ENCODE measurements at places on chromosomes 1 and 21.
A peak's percentile ranks its signal among the peaks of the same experiment; 100 is the strongest.

DNA sequence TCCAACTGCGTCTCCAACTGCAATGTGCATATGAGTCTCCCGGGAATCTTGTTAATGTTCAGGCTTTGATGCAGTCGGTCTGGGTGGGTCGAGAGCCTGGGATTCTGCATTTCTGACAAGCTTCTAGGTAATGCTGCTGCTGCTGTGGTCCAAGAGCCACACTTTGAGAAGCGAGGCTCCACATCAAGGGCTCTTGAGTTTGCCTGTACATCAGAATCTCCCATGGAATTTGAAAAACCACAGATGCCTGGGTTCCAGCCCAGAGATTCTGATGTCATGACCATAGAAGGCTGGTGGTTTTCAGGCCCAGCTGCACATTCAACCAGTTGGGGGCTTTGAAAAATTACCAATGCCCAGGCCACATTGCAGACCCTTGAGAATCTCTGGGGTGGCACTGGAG, 93.9 kb upstream of the TARDBP start:
- no peak for DNase-seq

- no peak for DNase-seq
Observed at GRCh38 chr1:196774175-196774574, 465 bp upstream of the CFHR3 start.

GRCh38 chr1:230087028-230087716, 20.1 kb downstream of the GALNT2 start:
- DNase-seq: no peak

DNA sequence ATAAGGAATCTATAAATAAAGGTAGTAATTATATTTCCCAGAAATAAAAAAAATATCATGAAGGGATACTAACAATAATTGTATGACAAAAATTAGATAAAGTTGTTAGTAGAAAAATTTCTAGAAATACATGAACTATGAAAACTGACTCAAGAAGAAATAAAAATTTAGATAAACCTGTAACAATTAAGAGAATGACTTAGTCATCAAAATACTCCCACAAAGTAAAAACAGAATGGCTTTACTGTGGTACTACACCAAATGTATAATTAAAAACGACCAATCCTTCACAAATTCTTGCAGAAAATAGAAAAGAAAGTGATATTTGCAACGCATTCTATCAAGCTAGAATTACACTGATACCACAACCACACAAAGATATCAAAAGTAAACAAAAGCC, 176.2 kb upstream of the ETV3 start:
- DNase-seq: no peak

GRCh38 chr1:63108206-63108605, 214.2 kb upstream of the FOXD3 start:
- DNase-seq: no peak

- DNase-seq: no peak
Observed at GRCh38 chr1:229689904-229690303, 63.9 kb downstream of the URB2 start.

DNA sequence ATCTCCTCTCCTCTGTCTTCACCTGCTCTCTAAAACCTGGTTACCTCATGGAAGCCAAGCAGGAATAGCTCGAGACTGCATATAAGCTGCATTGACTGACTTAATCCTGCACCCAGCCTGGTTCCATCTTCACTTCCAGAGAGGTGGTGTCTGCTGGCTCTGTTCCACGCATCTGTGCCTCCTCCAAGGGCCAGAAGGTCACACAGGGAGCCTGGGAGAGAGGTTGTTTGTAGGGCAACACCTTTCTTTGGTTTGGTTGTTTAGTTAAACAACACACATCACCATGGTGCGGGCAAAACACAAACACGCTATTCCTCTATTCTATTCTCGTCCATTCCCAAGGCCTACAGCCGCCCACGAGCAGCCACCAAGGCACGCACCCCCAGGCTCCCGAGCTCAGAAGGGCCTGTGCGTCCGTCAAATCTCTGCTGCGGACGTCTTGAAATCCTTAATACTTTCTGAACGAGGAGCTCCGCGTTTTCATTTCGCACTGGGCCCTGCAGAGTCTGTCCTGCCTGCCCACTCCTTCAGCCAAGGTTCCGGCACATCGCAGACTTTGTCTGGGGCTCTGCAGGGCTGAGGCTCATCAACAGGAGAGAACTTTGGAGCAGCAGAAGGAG, 116.2 kb downstream of the RIPK4 start:
- DNase-seq: no peak

- DNase-seq: no peak
Observed at GRCh38 chr21:32894321-32894720, 122.8 kb upstream of the PAXBP1 start.

DNA sequence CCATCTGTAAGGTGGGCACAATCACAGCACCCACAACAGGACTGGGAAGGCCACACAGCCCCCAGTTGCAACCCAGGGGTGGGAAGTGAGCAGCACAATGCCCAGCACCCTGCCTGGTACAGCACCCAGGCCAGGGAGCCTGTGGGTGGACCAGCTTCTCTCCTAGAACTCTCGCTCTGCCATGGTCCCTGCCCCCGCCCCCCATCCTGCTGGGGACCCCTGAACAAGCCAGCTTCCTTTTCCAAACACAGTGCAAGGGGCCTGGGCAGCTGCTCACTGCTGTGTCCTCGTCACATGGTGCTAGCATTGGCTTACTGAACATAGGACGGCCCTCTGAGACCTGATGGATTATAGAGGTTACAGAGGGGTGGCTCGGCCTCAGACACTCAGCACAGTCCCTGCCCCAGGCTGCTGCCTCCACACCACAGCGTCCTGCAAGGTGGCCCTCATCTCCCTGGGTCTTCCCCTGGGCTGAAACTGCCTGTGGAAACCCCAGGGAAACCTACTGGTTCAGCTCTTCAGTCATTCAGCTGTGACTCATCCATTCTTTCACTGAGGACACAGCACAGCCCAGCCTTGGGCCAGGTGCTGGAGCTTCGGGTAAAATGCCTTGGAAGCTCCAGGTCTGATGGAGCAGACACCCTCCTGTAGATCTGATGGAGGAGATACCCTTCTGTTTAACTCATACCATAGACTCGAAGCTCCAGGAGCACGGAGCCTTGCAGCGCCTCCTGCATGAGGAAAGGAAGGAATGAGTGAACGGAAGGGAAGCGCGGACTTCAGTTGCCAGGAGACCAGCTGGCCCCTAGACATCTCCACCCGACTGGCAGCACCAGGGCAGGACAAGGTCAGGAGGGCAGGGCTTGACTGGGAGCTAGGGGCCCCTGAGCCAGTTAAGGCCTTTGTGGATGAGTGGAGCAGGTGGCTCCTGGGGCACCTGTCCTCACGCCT, 8.1 kb upstream of the PRDM16 start:
- no peak for DNase-seq

GRCh38 chr21:43884012-43884860, 19.2 kb downstream of the AGPAT3 start:
- DNase-seq: no peak

- DNase-seq: no peak
Observed at GRCh38 chr1:20192871-20193411, 6.6 kb upstream of the PLA2G2C start.

DNA sequence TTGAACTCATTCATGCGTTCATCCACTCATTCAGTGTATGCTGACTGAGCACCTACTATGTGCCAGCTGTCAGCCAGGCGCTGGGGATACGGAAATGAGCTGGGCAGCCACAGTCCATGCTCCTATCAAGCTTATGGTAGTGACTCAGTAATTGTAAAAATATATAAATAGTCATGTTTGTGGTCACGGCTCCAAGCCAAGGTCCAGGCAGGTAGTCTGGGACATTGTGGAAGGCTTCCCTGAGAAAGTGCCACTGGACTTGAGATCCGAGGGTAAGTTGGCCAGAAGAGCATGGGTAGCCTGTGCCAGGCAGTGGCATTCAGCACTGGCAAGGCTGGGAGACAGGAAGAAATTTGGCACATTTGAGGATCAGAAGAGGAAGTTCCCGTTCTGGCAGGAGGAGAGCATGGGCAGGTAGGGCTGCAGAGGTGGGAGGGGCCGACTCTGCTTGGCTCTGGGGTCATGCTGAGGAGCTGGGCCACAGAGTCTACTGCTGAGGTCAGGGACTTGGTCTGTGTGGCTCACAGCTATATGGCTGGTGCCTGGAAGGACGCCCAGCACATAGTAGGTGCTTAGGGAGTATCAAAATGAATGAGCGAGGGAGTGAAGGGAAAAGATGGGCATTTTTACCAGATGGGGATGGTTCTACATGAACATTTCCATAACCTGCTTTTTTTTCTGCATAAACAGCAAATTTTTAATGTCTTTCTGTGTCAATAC, 6.9 kb downstream of the PTPRF start:
- no peak for DNase-seq

DNA sequence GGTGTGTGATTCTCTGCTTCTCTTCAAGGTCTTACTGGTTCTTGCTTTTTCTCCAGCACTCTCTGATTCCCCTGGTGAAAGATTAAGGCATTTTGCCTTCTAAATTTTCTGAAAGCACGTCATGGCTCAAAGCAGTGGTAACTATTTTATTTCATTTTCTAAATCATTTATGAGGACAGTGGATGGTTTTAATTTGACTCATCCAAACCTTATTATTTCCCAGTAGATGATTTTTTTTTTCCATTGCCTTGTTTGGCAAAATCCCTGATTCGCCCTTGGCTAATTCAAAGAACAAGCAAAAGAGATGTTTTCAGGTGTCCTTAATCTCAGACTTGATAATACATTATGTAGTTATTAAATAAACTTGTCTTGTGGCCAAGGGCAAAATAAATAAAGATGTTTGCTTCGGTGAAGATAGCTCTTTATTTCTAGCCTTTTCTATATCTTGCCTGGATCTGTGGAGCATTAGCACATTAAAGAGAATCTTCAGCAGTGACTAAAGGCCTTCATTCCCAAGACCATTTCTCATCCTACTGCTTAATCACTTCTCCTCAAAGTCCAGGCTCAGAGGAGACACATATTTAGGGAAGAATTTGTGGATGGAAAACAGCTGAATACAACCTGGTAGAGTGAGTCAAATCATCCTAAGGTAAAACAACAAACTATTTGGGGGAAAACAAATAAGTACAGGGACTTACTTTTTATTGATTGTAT, 359.8 kb downstream of the DUSP10 start:
- DNase-seq: no peak

DNA sequence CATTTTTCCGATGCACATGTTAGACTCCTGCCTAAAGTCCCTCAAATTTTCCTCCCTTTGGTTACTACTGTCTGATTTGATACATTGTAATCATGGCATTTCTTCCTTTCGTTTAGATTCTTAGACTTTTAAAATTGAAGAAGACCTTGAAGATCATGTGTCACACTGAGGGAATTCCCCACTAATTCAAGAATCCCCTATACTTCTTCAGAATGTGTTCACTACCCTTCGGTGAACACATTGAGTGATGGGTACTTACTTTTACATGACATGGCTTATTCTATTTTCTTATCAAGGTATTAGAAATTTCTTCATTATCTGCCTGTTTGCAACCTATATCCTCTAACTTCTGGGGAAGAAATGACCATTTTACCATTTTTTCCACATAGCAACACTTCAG, 85.9 kb downstream of the LHX8 start:
- no peak for DNase-seq

GRCh38 chr1:206013026-206013795, 10.0 kb upstream of the RAB7B start:
- DNase-seq: no peak

- no peak for DNase-seq
Observed at GRCh38 chr1:52553362-52554266, 722 bp upstream of the TUT4 start.

GRCh38 chr1:8670371-8670818, 147.0 kb downstream of the RERE start:
- DNase-seq: no peak

GRCh38 chr21:25733859-25734653, 648 bp downstream of the ATP5PF start:
- DNase-seq: peak; percentile 7

- peak; percentile 39 for DNase-seq
Observed at GRCh38 chr1:113140588-113141446, 67.8 kb downstream of the LRIG2 start.

DNA sequence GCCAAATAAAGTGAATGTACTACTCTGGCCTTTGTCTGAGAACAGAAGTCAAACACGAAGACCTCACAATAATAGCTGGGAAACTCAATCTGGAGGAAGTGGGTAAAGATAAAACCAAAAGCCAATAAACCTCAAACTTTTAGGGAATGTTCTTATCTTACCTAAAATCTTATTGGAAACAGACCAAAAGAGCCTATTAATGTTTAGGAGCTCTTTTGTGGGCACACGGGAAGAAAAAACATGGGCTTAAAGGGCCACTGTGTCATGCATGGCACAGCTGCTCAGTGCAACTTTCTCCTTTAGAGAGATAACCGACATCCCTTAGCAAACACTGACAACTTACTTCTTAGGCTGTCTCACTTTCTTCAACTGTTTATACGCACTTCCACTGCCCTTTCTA, 16.1 kb downstream of the EIF2B3 start:
- no peak for DNase-seq
